Hepatocyte (in vitro differentiated cells): ENCODE measurements at places on chromosomes 5 and 9. TPM values are rescaled to one million over a fixed set of nuclear protein-coding genes. Genes with fewer than 3 reads are reported as not detected.

Gene BHMT2
- polyA plus RNA-seq: not detected in 2 replicates

Gene ADAMTS12
- 3.2 and 4.2 TPM in 2 replicates for polyA plus RNA-seq

DNA sequence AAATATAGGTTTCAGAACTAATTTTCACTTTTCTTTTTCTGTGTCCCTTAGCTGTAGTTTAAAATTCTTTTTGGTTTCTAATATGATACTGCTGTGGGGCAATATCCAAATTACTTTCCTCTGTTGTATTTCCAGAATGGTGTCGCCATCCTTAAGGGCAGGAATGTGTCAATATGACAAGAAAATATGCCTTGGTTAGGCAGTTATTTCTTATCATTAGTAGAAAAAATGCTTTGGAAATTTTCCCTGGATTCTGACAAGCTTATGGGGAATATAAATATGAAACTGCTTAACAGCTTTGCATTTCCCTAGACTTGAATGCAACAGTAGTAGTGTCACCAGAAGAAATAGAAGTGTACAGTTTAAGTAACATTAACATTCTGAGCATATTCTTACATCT lies 29.4 kb downstream of the ANKRD34B start:
- no peaks in the 10 kb centered on the region for H3K36me3 ChIP-seq
- H3K27me3 ChIP-seq: no peaks in the 10 kb centered on the region
- H3K4me3 ChIP-seq: no peak overlapping the region
- H3K4me1 ChIP-seq: no peaks in the 10 kb centered on the region

DNA sequence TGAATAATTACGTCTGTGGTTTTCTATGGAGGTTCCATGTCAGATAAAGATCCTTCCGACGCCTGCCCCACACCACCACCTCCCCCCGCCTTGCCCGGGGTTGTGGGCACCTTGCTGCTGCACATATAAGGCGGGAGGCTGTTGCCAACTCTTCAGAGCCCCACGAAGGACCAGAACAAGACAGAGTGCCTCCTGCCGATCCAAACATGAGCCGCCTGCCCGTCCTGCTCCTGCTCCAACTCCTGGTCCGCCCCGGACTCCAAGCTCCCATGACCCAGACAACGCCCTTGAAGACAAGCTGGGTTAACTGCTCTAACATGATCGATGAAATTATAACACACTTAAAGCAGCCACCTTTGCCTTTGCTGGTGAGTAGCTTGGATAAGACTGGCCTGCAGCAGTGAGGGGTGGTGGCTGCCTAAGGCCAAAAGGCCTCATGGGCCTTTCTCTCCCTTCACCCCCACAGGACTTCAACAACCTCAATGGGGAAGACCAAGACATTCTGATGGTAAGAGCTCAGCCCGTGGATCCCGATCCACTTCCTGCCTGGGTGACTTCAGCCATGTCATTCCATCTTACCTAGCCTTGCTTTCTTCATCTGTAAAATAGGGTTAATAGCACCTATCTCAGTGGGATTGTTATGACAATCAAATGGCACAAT lies at the start of gene IL3:
Gene IL3 (plus strand): TSS at position 155 of the 661 bp plus-strand sequence. CDS start 52 bp downstream, at position 207.
- H3K4me3 ChIP-seq: no peak within 1 kb of the TSS
- H3K27ac ChIP-seq: no peak within 1 kb of the TSS
- no peaks in the 10 kb centered on the region for H3K36me3 ChIP-seq
- H3K27me3 ChIP-seq: no peaks in the 10 kb centered on the region
- DNase-seq: no peak

Gene MACROH2A1
- polyA plus RNA-seq: 180 and 198 TPM in 2 replicates

Gene HTR1A
- polyA plus RNA-seq: 0.19 TPM in 1 of 2 replicates, not detected in the other

DNA sequence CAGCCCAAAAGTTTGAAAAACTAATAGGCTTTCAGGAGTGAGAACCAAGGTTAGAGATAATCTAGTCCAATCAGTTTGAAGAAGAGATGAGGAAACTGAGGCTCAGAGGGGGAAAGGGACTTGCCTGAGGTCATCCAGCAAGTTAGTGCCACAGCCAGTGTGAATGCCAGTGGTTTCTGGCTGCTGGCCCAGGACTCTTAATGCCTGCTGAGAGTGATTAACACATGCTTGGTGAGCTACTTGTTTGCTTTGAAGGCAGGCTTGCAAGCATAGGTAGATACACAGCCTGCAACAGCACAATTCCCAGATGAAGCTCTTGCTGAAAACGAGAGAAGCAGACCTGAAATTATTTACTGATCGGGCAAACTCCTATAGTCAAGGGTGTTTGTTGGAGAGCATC lies 591.6 kb upstream of the SGCD start:
- H3K4me1 ChIP-seq: no peaks in the 10 kb centered on the region
- H3K36me3 ChIP-seq: no peaks in the 10 kb centered on the region
- H3K4me3 ChIP-seq: no peak overlapping the region
- peaks cover 24% of the 10 kb centered on the region for H3K27me3 ChIP-seq

- no peak overlapping the region for H3K27ac ChIP-seq
- no peaks in the 10 kb centered on the region for H3K27me3 ChIP-seq
Observed at GRCh38 chr5:80998590-80998979, 38.4 kb downstream of the RASGRF2 start.
